ENCODE measurements at places on chromosomes 6 and 20.

DNA sequence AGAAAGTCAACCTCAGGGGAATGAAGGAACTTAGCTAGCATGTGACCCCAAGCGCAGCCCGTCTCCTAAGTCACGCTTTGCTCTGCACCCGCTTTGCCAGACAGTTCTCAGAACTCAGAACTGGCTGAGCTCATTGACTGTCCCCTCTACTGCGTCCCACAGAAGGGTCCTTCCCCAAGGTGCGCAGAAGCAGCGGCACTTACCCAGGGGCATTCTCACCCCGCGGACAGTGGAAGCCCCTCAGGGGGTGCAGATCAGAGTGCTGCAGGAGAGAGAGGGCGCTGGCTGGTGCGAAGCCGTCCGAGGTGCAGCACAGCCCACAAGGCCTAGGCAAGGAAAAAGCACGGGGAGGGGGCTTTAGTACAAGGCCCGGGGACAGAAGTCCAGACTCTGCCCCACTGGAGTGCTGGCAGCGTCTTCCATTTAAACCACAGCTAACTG lies 807 bp downstream of the SNHG17 start:
- DNase-seq, result peak; percentile 30

GRCh38 chr6:43782764-43783513 lies 12.9 kb downstream of the VEGFA start:
- no peak for DNase-seq

DNA sequence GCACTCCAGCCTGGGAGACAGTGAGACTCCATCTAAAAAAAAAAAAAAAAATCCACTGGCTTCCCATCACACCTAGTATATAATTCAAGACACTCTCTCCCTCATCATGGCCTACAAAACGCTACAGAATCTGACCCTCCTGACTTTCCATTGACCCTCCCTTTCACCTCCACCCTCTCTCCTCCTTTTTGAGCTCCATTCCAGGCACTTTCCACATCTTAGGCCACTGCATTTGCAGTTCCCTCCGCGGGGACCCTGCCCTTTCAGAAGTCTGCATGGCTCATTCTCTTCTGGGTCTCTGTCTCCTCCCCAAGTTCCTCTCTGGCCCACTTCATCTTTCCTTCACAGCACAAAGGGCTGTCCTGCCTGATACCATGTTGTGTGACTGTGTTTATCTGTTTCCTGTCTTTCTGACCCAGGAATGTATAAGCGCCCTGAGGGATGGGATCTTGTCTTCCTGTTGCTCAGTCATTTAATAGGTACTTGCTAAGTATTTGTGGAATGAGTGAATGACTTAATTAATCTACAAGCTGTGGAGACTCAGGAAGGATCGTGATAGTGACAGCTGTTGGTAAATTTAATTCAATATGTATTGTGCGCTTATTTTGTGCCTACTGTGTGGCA lies 35.2 kb downstream of the NCR2 start:
- no peak for DNase-seq

GRCh38 chr20:23099791-23100719 lies 13.9 kb upstream of the CD93 start:
- no peak for DNase-seq

GRCh38 chr6:29696147-29697125 lies 15.5 kb upstream of the ZFP57 start:
- DNase-seq, result peak; percentile 37

GRCh38 chr6:134165561-134166201 lies 113.3 kb upstream of the SLC2A12 start:
- DNase-seq, result no peak

DNA sequence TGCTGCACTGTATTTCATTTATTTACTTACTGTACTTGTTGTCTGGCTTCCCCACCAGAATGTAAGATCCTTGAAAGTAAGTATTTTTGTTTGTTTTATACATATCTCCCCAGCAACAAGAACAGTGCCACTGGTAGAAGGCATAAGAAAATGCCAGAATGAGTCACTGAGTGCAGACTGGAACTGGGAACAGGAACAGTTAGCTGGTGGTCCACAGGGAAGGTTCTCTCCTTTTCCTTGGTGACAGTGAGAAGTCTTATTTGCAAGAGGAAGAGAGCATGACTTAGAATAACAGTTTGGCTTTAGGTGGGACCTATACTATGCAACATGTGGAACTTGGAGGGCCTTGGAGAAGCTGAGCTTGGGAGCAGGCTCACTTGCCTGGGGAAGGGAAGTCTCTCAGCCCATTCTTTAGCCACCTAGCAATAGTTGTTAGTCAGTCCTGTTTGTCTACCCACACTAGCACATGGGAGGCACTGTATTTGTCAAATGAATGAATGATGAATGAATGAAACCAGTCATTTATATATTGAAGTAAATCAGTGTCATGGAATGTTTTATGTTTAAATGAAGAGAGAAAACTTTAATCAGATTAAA lies 203.5 kb downstream of the KCNQ5 start:
- DNase-seq, result no peak

DNA sequence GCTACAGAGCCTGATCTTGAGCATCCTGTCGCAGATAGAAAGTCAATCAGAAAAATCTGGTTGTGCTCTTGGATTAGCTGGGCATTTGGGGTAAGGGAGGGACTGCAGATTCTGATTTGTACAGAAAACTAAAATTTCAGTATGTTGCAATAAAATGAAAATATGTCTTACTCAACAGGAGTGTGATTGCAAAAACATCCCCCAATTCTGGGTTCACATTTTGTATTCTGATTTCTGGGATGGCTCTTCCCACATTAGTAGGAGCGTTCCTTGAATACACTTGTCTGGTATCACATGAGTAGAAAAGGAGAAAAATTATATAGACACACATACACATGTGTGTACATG lies 40.5 kb downstream of the PANK2 start:
- DNase-seq, result no peak

DNA sequence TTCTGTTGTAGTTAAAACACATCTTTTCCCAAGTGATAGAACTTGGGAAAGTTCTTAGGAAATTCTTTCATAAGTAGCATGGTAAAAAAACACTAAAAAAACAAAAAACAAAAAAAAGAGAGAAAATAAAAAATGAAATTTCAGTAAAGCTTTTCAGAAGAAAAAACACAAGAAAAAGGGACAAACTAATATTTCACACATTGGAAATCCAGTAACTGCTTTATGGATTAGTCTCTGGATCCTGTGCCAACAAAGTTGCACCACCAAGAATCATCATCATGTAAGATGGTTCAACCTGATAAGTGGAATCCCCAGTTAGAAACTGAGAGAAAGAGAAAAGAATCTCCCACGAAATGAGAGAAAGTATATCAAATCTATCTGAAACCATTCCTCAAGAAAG lies 144.2 kb downstream of the GMDS start:
- DNase-seq, result no peak

DNA sequence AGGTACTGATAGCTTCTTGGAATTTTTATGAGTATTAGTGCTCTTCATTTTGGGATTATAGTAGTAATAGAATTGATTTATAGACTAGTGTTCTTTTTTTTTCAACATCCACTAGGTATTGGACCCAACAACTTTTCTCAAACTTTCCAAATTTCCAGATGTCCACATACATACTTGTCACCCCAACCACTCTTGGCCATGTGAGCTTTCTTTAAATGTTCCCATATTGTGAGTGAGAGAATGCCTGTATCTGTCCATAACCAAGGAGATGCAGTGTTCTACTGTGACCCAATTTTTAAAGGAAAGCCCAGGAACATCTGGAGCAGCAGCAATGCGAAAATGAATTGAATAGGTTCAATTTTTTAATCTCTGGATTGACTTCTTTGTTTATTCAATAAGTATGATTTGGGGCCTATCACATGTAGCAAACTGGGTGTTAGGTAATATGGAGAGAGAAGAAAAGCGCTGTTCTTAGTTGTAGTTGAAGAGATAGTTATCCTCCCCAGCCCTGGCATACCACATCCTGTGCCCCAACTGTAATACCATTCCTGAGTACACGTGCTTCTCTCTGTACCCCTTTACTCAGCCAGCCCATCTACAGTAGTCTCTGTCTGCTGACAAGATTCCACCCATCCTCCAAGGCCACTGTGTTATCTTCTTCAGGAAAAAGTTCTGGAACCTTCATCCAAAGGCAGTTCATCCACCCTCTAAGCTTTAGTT lies 116.8 kb upstream of the SUPT3H start:
- peak; percentile 34 for DNase-seq

DNA sequence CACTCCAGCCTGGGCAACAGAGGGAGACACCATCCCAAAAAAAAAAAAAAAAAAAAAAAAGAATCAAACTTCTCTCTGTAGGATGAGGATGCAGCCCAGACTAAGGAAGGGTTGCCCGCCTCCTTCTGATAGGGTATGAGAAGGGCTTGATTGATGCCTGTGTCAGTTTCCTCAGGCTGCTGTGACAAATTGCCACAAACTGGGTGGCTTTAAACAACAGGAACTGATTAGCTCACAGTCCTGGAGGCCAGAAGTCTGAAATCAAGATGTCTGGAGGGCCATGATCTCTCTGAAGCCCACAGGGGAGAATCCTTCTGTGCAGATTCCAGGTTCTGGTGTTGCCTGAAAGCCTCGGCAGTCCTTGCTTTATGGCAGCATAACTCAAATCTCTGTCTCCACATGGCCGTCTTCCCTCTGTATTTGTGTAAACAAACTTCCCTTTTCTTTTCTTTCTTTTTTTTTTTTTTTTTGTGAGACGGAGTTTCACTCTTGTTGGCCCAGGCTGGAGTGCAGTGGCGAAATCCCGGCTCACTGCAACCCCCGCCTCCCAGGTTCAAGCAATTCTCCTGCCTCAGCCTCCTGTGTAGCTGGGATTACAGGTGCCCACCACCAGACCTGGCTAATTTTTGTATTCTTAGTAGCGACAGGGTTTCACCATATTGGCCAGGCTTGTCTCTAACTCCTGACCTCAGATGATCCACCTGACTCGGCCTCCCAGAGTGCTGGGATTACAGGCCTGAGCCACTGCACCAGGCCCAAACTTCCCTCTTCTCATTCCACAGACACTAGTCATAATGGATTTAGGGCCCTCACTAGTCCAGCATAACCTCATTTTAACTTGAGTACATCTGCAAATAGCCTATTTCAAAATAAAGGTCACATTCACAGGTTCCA lies 11.2 kb upstream of the CDK19 start:
- no peak for DNase-seq

DNA sequence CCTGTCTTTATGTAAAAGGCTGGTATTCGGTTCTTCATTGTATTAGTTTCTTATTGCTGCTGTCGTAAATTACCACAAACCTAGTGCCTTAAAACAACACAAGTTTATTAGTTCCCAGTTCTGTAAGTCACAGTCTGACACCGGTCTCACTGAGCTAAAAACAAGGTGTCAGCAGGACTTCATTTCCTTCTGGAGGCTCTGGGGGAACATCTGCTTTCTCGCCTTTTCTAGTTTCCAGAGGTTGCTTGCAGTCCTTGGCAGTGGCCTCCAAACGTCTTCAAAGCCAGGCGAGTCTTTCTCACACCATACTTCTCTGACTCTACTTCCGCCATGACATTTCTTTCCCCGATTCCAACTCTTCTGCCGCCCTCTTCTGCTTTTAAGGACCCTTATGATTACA lies 43.0 kb upstream of the ZFAND3 start:
- no peak for DNase-seq

- DNase-seq, result no peak
These were observed 5.4 kb downstream of the RBL1 start for GRCh38 chr20:37090407-37090806.

GRCh38 chr6:111543913-111544435 lies 61.0 kb upstream of the REV3L start:
- no peak for DNase-seq

- DNase-seq, result no peak
These were observed 96.0 kb downstream of the MAP3K5 start for GRCh38 chr6:136696238-136696637.

DNA sequence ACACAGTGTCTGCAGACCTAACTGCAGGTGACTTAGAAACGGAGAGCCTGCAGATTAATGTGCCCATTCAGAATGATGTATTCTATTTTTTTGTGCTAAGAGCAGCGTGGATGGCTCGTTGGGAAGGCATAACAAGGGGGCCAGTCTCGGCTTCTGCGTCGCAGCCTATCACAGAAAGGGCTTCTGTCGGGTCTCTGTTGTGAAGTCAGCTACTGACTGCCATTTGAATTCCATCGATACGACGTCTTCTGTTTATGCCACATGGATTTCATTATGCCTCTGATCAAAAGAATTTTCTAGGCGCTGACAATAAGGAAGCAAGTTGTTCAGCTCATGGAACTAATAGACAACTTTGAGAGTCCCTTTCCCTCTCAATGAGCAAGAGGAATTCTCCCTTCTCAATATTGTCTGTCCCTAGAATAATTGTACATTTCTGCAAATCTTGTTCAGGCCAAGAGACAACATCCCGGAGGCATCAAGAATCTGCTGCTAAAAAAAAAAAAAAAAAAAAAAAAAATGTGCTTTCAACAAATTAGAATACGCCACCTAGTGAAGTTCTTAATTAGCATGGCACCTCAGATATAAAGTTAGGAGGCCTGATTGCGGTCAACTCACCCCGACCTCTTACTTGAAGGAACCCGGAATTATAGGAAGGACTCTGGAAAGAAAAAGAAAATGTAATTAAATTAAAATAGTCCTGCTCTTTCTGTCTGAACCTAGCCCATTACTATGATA lies 223.9 kb downstream of the TSHZ2 start:
- DNase-seq, result no peak

DNA sequence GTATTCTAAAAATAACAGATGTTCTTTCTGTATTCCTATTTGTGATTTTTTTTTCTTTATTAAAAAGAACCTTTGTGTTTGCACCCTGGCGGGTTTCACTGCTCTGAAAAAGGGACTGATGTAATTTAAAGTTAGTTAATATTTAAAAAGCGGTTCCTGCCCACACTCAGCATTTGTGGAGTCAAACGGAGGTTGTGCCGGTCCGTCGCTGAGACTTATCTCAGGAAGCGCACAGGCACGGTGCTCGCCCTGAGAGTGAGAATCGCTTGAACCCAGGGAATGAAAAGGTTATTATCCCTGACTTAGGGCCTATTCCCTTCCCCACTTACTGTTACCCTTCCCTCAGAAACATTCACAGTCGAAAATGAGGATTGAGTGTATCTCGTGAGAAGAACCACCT lies 366.7 kb downstream of the THBS2 start:
- no peak for DNase-seq

GRCh38 chr20:55953201-55953600 lies 52.1 kb downstream of the CBLN4 start:
- no peak for DNase-seq

GRCh38 chr20:62752671-62753501 lies 43.4 kb upstream of the MRGBP start:
- DNase-seq, result no peak

DNA sequence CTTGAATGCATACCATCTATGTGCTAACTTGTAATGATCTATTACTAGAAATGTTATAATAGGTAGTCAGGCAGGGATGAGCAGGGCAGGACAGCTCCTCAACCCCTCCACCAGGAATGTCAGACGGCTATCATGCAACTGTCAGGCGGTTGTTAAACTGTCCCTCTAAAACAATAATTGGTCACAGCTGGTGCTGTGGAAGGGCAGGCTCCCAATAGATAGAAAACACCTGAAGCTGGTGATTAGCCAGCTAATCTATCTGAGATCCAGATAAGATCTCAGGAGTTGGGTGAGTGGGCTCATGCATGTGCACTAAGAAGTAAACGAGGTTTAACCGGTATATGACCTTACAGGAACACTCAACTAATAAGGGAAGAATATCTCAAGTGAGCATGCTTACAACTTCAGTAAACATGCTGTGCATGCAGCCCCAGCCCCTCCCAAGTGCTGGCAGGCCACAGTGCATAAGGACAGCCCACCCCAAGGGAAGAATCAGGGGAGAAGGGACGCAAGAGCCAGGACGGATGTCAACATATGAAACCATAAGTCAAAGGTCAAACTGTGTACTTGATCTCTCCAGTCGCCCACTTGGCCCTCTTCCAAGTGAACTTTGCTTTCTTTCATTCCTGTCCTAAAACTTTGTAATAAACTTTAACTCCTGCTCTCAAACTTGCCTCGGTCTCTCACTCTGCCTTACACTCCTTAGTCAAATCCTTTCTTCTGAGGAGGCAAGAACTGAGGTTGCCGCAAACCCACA lies 566.2 kb upstream of the NRSN1 start:
- DNase-seq, result no peak

Data from activated CD8-positive, alpha-beta T cell treated with anti-CD3 and anti-CD28 coated beads for 36 hours (primary cell).